Osteocyte (in vitro differentiated cells): ENCODE measurements at places on chromosomes 4 and X. TPM values are rescaled to one million over a fixed set of nuclear protein-coding genes. Genes with fewer than 3 reads are reported as not detected.
A peak's percentile ranks its signal among the peaks of the same experiment; 100 is the strongest.

Gene STPG2
- not detected in 2 replicates for total RNA-seq

Gene HDAC6
- total RNA-seq, result 108 and 124 TPM in 2 replicates

Gene TMEM150C
- total RNA-seq, result 1.3 and 1.6 TPM in 2 replicates

Gene MAGEE2
- total RNA-seq, result not detected in 2 replicates

Gene FGF2
- total RNA-seq, result 29.2 and 33.4 TPM in 2 replicates

Gene CNGA2
- not detected in 2 replicates for total RNA-seq

Gene FAM236B
- total RNA-seq, result not detected in 2 replicates

Gene MAGEA2B
- total RNA-seq, result not detected in 2 replicates

- no peak for DNase-seq
These were observed 144.3 kb downstream of the MOSPD2 start for GRCh38 chrX:15017491-15017890.

GRCh38 chrX:11185861-11186260 is 74.7 kb downstream of the HCCS start:
- no peak for DNase-seq

DNA sequence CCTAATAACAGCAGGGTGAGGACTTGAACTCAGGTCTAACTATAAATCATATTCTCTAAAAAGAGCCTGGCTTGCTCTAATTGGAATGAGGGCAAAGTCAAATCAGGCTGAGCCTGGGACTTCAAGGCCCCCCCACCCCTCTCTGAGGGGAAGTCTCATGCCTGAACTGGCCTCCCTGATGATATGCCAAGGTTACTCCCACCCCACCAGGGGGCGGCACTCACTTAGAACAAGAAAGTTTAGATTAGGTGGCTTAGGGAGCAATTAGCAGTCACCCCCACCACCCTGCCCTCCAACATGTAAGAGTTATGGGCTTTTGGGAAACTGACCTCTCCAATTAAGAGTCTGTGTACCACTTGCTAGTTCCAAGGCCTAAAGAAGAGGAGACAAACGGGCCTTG is 2.7 kb downstream of the FOXO4 start:
- no peak for DNase-seq

GRCh38 chr4:26455571-26455970 is 34.7 kb downstream of the CCKAR start:
- DNase-seq, result peak; percentile 30

DNA sequence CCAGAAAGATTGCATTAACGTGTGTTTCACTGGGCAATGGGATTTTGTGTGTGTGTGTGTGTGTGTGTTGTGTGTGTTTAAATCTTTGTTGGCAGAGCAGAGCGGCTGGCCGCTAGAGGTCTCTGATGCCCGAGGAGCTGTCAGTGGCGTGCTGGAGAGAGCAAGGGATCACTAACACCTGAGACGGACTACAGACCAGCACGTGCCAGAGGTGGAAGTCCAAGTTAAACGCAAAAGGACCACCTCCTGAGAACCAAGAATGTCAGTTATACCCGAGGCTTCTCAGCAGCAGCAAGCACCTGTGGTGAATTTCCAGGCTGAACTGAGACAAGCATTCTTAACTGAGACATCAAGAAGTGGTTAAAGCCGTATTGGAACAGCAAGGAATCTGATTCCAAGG is 9.0 kb upstream of the SLC25A14 start:
- DNase-seq, result no peak

DNA sequence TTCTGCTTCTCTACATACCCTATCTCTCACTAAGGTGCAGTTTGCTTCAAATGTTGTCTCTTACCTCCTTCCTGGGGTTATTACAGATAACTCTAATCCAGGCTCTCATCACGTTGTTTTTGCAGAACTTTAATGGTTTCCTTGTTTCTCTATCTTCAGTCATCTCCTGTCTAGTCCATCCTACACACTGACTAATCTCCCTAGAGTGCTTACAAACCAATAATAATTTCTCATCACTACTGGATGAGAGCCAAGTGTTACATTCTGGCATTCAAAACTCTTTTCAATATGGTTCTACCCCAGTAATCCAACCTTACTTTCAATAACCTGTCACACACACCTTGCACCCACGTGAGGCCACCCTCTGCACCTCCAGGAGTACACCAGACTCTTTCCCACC is 86.1 kb downstream of the SYNPO2 start:
- DNase-seq, result no peak

DNA sequence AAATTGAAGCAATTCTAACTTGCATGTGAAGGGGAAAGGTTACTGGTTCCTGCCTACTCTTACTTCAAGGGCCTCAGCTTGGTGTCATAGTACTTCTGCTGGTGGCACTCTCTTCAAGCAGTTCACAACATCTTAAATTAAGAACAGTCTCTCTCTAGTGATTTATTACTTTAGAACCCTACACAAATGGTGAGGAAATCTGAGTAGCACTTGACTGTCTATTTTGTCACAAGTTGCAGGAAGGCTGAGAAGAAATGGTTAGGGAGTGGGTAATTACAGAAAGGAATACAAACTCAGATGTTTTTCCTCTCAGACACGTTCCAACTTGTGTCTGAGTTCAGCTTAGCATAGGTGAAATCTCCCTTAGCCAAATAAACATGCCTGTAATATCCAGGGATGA is 242.3 kb upstream of the GRIA3 start:
- DNase-seq, result no peak

- DNase-seq, result peak; percentile 87
These were observed at the start of gene RADX for GRCh38 chrX:106611679-106612392. TSS of gene RADX (plus strand) at chrX:106611978. CDS start at chrX:106612081, 103 bp downstream.

DNA sequence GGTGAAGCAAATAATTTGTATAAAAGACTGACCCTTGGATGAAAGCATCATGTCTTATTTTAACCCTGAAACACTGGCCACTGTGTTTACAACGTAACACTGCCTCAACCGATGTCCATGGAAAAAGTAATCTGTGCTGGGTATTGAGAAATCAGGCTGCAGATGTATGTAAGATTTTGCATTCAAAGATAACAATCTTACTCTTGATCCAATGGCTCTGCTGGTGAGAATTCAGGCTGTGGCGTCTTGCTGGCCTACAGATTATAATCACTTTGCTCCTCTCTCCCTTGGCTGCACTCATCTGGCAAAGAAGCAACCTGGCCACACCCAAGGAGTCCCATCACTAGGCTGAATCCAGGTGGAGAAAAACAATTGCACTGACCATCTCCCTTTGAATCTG is 7.5 kb downstream of the ADGRA3 start:
- no peak for DNase-seq

- DNase-seq, result no peak
These were observed 223.8 kb upstream of the PSAPL1 start for GRCh38 chr4:7658341-7659204.

DNA sequence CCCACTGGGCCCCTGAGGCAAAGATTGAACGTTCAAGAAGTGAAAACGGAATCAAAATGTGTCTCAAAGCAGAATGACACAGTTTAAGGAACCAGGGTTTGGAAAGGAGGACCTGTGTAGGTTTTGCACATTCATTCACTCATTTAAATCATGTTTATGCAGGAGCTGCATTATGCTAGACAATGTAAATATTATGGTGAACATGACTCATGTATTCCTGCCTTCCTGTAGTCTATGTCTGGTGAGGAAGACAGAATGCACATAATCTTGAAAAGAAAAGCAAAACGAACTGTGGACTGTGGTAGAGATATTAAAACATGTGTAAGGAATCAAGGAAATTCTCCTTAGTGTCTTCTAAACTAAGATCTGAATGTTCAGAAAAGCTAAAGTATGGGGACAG is 311.8 kb upstream of the SMIM31 start:
- no peak for DNase-seq

- DNase-seq, result no peak
These were observed 224.7 kb upstream of the PPP1R2C start for GRCh38 chrX:43002526-43003203.

GRCh38 chr4:24330172-24330571 is 254.2 kb downstream of the DHX15 start:
- no peak for DNase-seq

GRCh38 chr4:161907590-161907955 is 256.2 kb downstream of the FSTL5 start:
- no peak for DNase-seq

DNA sequence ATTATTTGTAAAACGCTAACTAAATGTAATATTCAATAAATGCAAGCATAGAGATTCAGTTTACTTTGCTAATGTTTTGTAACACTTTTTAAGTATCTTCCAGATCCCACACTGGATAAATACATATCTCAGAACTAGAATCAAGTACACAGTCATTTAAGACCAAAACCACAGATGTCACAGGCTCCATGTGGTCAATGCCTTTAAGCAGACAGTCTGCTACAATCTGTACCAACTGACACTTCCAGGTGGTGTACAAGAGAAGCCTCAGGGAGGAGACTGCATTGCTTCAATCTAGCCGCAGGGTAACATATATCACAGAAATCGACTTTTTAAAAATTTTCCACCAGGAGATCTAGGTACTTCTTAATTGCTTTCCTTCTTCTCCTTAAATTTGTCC is 229.6 kb upstream of the DIAPH2 start:
- DNase-seq, result no peak

GRCh38 chrX:151985955-151986354 is 11.5 kb upstream of the GABRE start:
- DNase-seq, result peak; percentile 63

- no peak for DNase-seq
These were observed 26.1 kb downstream of the ARHGEF6 start for GRCh38 chrX:136754651-136755050.
